Lung (tissue), 17 donors: ENCODE measurements at places on chromosomes 6 and 20. TPM values are rescaled to one million over a fixed set of nuclear protein-coding genes. Genes with fewer than 3 reads are reported as not detected.
A peak's percentile ranks its signal among the peaks of the same experiment; 100 is the strongest.

DNA sequence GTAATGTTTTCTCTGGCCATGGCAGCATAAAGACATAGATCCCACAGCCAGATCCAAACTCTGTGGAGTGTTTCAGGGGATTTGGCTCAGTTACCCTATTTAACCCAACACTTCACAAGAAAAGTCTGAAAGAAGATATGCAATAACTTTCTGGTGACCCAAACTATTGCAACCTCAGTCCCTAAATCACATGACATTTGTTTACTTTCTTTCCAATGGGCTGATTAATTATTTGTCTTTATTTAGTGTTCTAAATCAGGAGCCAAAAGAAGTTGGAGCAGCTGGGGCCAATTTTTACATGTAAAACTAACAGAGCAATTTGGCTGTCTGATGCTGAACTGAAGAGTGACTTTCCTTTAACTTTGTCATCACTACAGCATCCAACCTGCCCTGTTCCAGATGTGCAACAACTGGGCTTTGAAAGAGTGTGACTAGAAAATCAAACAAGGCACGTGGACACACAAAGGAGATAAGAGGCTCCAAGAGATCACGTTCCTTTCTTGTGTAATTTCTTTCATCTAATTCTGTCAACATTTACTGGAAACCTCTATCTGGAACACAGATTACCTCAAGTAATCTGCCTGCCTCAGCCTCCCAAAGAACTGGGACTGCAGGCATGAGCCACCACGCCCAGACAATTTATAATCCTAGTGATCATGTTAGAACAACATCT lies 90.8 kb downstream of the TRMT11 start:
- DNase-seq = peak; percentile 63

DNA sequence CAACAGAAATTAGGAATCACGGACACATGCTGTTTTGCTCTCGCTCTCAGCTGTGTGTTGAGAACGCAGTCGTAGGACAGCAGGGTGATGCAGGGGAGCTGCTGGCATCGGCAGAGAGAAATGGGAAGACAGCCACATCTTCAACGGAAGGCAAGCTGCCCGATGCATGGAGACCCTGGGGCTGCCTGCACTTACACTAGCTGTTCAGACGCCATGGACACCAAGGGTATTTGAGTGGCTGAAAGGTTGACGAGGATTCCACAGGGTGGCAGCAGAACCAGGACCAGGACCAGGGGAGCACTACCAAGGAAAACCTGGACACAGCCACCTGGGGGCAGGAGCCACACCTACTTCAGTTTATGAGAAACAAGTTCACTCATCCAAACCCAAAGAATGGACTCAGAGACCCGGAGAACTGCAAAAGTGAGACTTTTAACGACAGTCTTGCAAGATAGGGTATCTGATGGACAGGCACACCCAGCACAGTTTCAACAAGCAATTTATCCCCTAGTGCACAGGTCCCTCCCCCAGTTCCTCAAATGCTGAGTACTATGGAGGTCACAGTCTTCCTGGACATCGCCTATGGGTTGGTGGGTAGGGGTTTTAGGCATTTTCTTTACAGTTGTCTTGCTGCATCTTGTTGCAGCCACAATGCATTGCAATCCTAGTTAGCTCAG lies 56.3 kb upstream of the ENTPD6 start:
- peak; percentile 0 for DNase-seq

- DNase-seq = no peak
Measured at GRCh38 chr6:13831615-13832014, 17.3 kb upstream of the MCUR1 start.

DNA sequence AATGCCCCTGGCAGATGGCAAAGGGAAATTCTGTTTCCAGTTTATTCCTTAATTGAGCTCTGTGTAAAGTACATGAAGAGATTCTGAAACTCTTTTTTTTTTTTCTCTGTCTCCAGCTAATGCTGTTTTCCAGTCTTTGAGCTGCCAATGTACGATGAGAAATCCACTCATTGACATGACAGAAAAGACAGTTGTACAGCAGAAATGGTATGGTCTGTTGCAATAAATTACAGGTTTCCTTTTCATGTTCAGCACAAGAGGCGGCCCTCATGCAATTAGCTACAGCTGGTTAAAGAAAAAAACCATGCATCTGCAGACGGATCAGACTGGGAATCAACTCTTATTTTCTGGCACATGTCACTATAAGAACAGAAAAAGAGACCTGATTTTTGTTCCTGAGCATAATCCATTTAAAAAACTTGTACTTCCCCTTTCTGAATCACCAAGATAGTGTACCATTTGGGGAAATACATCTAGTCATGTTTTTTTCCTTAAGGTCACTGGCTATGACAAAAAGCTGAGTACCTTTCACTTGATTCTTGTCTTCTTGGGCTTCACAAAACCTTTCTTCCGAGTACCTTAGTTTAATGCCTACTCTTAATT lies 289.8 kb upstream of the PREP start:
- no peak for DNase-seq

- no peak for DNase-seq
Measured at GRCh38 chr20:62061851-62062423, 3.7 kb downstream of the TAF4 start.

GRCh38 chr20:63787302-63787701 lies 43.8 kb downstream of the ZBTB46 start:
- no peak for DNase-seq

DNA sequence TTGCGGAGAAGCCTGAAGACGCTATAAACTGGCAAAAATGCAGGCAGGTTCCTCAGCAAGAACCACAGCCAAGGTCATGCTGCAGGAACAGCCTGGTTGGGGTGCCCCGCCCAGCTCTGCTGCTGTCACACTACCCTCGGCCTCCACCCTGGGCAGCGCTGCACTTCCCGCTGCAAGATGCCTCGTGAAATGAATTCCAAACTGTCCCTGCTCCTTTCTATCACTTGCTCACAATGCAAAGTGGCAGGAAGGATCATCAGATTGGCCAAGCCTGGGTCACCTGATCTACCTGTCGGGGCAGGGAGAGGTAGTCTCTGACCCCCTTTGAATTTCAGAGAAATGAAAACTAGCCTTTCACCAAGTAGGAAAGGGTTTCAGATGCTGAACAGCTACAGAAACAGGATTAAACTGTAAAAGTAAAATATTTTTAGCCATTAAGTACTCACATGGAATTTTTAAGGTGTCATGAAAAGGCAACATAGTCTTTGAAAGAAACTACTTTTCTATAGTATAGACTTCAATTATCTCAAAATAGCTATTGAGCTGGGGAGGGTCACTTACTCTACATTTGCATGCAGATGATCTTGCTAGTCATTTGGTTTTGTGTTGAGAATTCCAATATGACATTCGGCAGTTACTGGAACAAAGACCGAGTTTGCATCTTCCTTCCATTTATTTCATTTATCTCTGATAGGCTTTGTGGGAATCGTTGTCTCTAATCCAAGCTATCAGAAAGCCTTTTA lies 236.4 kb upstream of the ASCC3 start:
- no peak for DNase-seq

- DNase-seq = no peak
Measured at GRCh38 chr6:38404355-38404754, 235.4 kb downstream of the BTBD9 start.

DNA sequence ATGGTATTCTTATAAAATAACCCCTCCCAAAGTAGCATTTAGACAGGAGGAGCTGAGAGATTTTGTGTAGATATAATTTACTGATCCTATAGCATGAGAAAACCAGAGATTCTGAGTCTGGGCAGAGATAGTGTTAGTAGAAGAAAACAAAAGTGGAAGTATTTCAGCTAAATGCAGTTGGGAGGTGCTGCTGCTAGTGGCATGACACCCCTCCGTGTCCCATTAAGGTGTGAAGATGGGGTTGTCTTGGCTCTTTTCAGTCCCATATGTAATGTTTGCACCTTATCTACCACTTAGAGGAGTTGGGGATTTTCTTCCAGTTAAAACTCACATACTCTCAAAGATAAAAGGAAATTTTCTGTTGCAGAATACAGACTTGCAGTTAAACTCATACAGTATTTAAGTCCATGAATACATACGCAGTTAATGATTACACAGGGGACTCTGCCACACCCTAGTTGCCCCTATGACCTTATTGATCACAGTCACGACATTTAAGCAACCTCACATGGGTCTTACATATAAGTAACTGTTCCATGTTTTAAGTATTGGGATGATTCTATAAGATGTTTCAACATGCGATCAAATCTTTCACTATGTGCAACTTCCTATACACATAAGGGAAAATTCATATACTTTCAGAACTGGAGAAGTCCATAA lies 11.5 kb downstream of the TAAR2 start:
- no peak for DNase-seq

The RAB44 gene
- total RNA-seq = 1.5 TPM

The PROKR2 gene
- total RNA-seq = not detected

The ADGRG6 gene
- 18.4 TPM for total RNA-seq

The CHRNA4 gene
- 0.85 TPM for total RNA-seq
